ENCODE measurements at places on chromosomes 1 and 21.
A peak's percentile ranks its signal among the peaks of the same experiment; 100 is the strongest.

DNA sequence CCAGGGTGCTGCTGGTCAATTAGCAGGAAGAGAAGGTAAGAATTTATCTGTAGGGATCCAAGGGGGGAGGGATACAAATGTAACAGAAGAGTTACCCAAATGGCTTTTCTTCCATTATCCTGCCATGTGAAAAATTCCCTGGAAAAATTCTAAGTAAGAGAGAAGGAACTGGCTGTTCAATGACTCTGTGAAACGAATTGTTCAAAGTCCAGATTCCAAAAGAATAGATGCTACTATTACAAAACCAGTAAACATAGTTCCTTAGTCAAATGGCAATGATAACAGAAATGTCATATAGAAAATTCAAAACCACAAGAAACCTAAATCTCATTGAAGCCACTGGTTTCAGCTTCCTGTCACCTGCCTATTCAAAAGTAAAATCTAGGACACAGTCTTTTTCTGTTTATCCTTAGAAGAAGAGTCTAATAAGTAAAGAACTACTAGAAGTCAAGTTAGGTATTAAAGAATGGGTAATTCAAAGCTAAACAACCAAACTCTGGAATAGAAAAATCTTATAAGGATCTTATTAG, 102.6 kb downstream of the ZNF644 start:
- DNase-seq, result no peak

- no peak for DNase-seq
Observed at GRCh38 chr1:73516451-73516850, 681.5 kb downstream of the LRRIQ3 start.

GRCh38 chr1:79657951-79658658, 651.6 kb upstream of the ADGRL4 start:
- DNase-seq, result no peak

DNA sequence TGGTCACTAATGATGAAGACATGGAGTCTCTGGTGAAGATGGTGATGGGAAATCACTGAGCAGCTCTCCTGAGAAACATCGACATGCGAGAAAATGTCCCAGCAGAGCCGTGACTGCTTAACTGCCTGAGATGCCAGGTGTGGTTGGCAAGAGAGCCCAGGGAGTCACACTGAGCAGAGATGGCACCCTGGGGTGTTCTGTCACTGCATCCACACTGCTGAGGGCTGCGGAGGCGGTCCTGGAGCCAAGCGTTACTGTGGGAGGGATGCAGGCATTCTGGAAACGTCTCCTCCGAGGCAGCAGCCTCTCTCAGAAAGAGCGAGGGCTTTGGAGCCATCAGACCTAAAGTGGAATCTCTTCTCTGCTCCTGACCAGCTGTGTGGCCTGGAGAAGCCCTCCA, 57.2 kb downstream of the EPHB2 start:
- no peak for DNase-seq

DNA sequence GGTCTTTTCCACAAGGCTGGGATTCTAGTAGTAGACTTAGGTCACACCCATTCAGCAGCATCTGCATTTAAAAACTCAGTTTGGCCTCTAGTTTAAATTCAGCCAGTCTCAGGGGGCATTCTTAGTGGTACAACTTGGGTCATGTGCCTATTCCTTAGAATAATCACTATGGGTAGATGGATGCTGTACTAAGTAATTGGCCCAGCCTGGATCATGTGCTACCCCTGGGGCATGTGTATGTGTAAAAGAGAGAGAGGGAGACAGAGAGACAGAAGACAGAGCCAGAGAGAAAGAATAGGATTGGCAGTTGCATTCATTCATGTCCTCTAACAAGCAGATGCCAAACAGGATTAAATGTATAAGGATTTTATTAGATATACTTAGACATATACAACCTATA, 13.6 kb upstream of the SYT14 start:
- no peak for DNase-seq

- no peak for DNase-seq
Observed at GRCh38 chr1:230008721-230009120, 58.3 kb upstream of the GALNT2 start.

GRCh38 chr21:42537106-42537742, 23.6 kb downstream of the SLC37A1 start:
- no peak for DNase-seq

- DNase-seq, result no peak
Observed at GRCh38 chr1:158972841-158973240, 36.9 kb upstream of the IFI16 start.

- DNase-seq, result no peak
Observed at GRCh38 chr1:12630946-12631530, 12.8 kb upstream of the AADACL4 start.

DNA sequence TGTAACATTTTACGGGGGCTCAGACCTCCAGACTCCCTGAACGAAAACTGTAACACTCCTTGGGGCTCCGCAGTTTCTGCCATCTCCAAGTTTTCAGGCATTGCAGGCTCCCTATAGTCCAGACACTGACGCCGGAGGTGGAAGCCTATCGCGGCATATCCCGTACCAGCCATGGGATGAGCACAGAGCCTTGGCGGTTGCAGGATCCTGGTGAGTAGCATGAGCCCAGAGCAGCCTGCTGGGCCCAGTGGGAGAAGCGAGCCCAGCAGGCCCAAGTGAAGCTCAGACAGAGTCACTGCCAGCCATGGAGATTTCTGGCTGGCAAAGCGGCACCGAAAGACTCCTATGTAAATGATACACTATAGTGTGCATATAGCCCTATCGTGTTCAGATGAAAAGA, 446.8 kb downstream of the COL11A1 start:
- DNase-seq, result no peak

- no peak for DNase-seq
Observed at GRCh38 chr1:205365945-205366463, 9.3 kb upstream of the KLHDC8A start.

DNA sequence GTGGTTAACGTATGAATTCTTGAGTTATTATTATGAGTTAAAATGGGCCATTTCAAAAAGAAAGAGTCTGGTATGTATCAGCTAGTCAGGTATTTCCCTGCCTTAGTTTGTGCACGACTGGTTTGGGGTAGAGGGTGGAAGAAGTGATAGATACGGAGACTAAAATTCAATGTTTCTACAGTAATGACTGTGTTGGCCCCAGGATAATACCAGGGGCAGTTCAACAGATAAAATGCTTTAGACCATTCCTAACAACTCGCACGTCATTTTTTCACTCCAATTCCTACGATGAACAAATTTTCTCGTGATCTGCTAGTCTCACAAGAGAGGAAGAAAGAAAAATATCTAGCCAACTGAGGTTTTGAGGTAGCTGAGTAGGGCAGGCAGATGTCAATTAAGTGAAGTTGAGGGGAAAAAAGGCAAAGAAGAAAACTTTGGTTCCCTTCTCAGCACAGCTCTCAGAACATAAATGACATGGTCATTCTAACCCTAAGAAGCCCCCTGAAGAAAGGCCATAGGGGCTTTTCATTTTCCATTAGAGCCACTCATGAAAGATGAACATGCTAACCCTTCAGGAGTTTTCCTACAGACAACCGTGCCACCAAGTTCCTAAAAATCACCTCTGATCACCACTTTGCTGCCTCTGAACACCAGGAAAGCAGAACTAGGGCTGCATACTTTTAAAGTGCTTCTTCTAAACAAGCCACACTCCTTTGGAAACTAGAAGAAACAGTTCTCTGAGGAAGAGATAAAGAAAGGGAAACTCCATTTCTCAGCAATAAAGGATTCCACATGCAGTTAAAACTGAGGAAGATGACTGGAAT, 5.6 kb downstream of the MCOLN2 start:
- no peak for DNase-seq

- DNase-seq, result peak; percentile 33
Observed at GRCh38 chr1:156750711-156751450, 594 bp downstream of the HDGF start.

GRCh38 chr1:244919320-244920282, 55.3 kb upstream of the HNRNPU start:
- no peak for DNase-seq

- no peak for DNase-seq
Observed at GRCh38 chr1:160115545-160116282, at the start of gene ATP1A2. Gene ATP1A2, plus strand, starts transcription at chr1:160115759. Its CDS starts 103 bp downstream, at chr1:160115862.

- no peak for DNase-seq
Observed at GRCh38 chr1:221418346-221418745, 323.5 kb downstream of the DUSP10 start.

DNA sequence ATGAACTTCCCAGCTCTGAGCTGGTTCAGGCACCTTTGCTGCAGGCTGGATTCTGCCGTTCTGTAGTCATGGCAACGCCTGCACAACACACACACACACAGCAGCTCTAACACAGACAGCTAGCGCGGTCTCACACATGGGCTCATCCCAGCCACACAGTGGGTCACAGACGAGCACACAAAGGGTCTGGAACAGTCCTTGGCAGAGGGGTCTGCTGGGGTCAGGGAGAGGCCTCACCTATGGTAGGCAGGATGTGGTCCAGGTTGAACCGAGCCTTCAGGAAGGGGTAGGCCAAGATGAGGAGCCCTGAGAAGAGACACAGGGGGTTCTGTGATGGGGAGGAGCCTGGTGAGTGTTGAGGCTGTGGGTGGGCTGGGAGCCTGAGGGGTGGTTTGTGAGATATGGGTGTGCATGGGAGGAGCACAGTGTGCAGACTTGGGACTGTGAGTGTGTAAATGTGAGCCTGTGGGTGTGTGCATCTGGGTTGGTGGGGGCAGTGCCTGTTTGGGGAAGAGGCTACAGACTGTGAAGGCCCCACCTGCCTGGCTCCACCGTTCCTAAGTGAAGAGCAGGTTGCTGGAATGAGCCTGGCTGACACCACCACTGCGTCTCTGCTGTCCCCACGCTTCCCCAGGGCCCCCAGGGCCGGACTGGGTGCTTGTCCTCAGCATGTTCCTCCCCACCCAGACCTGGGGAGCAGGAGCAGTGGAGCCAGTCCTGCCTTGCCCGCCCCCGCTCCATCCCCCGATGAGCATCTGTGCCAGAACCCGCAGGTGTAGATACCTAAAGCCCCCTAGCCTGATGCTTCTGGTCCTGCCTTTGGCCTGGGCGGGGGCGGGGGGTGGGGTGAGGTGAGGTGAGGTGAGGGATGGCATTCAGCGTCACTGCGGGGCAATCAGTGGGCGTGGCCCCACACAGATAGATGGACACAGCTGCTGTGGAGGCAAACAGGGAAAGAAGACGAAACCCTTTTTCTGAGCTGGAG, 1.5 kb downstream of the KNCN start:
- peak; percentile 27 for DNase-seq

- DNase-seq, result no peak
Observed at GRCh38 chr1:47031059-47031458, 7.6 kb downstream of the CYP4X1 start.

- no peak for DNase-seq
Observed at GRCh38 chr21:21606041-21606440, 607.8 kb downstream of the NCAM2 start.

- no peak for DNase-seq
Observed at GRCh38 chr21:45362077-45362747, 42.8 kb upstream of the COL18A1 start.

DNA sequence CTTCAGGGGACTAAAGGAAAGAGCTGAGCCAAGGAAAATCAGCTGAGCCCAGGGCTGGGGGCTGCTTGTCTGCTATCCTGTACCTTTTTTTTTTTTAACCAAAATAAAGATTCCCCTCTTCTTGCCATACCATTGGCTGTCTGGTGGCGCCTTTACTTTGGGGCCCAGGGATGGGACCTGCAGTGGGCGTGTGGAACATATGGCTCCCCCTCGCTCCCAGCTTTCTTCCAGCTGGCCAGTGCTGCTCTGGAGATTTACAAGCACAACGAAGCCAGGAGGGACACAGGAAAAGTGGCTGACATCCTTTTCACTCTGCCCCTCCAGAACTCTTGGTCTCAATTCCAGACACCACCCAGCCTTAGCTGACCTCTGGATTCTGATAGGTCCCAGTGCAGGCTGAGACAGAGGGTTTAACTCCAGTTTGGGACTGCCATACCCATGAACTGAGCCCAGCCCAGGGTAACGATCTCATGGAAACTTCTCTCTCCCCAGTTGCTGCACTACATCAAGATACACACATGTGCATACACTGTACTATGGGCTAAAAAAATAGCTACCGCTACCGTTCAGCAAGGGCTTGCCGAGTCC, 5.4 kb upstream of the SFN start:
- no peak for DNase-seq

GRCh38 chr1:227766015-227766634, 30.9 kb downstream of the SNAP47 start:
- peak; percentile 62 for DNase-seq

DNA sequence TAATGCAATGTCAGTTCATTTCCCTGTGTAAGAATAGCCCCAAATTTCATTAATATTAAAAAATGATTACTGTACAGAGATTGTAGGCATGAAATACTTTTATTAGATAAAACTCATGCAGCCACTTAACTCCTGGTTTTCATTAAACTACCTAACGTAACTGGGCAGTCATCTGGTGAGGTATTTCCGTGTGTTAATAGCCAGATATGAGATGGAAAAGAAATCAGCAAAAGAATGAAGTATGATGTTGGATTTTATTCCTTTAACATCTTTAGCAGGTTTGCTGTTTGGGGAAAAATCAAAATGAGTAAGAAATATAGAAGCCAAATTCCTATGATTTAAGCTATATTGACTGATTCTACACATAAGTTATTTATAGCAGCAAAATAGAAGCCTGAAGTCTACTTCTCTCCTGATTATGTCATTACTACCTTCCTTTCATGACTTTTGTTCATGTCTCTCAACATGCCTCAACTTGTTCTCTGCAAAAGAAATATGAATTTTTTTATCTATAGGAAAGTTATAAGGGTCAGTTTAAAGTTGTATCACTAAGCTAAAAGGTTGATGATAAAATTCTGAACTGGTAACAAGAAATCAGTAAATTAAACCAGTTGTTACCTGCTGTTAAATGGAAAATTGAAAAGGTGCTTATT, 42.6 kb downstream of the CCDC18 start:
- no peak for DNase-seq

DNA sequence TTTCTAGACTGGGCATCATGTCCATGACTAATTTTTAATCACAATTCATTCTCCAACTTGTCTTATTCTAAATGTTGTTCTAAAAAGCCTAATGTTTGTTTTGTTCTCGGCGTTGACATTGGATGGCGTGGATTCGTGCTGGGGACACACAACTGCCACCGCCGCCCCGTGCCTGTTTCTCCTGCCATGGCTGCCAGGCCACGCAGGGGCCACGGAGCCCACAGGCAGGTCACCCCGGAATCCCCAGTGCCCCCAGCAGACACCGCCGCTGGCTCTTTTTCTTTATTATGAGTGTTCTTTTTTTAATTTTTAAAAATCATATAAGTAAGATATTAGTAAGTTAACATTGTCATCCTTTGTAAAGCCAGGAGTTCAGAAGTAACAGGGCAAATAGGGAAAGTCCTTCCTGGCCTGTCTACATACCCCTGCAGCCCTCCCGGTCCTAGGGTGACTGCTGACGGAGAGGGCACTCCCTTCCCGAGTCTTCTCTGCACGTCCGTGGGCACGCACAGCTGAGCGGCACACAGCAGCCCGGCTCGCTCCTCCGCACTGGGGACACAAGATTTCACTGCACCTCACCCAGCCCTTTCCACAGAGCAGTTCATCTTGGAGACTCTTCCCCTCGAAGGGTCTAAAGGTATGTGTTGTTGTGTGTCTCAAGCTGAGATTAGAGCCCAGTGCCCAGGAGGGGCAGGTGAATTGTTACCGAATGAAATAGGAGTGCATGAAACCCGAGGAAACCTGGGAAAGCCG, 32.1 kb downstream of the KRTAP10-1 start:
- DNase-seq, result no peak

- no peak for DNase-seq
Observed at GRCh38 chr1:6923012-6923411, 137.8 kb downstream of the CAMTA1 start.

All from stimulated activated CD8-positive, alpha-beta memory T cell treated with anti-CD3 and anti-CD28 coated beads, Interleukin-12 subunit alpha, Interleukin-12 subunit beta, amount 100 ng/mL, for 4 hours (primary cell).